Subcutaneous preadipocyte (primary cell): ENCODE measurements at places on chromosomes 16 and 17. TPM values are rescaled to one million over a fixed set of nuclear protein-coding genes. Genes with fewer than 3 reads are reported as not detected.

SYNGR3 gene
- 0.73 and 1.4 TPM in 2 replicates for total RNA-seq

METRNL gene
- 105 and 130 TPM in 2 replicates for total RNA-seq

CWC25 gene
- total RNA-seq, result 9.2 and 9.9 TPM in 2 replicates

TRIM37 gene
- 23.5 and 26.8 TPM in 2 replicates for total RNA-seq

RHBDL1 gene
- 0.39 and 1.8 TPM in 2 replicates for total RNA-seq

PLCG2 gene
- total RNA-seq, result under 0.01 and 0.59 TPM in 2 replicates
